Urothelium cell line (cell line): ENCODE measurements at places on chromosomes 3 and 15.

DNA sequence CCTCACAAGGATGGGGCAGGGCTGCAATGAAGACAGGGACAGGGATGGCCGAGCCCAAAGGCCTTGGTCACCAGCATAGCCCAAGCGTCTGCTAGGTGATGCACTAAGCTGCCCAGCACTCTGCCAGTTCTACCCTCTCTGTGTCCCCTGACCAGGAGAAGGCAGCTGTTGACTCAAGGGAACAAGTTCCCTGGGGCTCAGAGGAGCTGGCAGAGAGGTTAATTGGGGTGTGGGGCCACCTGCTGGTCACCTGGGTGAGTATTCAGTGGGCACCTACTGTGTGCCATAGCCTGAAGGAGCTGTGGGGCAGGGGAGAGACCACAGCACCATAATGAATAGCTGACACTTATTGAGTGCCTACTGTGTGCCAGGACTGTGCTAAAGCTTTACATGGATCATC lies 22.0 kb upstream of the DOCK3 start:
- peak; percentile 46 for DNase-seq

- DNase-seq, result no peak
These were observed 24.4 kb downstream of the ISG20 start for GRCh38 chr15:88663141-88663621.

GRCh38 chr15:90001683-90002427 lies 731 bp downstream of the ZNF710 start:
- DNase-seq, result peak; percentile 74

- no peak for DNase-seq
These were observed 757.8 kb downstream of the AGBL1 start for GRCh38 chr15:86837294-86838061.

GRCh38 chr3:124845406-124845805 lies 41.8 kb downstream of the ITGB5 start:
- no peak for DNase-seq

- DNase-seq, result no peak
These were observed 575.1 kb downstream of the FOXP1 start for GRCh38 chr3:71008350-71008935.

- DNase-seq, result no peak
These were observed 41.2 kb downstream of the HES1 start for GRCh38 chr3:194177141-194177540.

GRCh38 chr3:69767571-69767970 lies 28.3 kb downstream of the MITF start:
- DNase-seq, result no peak

DNA sequence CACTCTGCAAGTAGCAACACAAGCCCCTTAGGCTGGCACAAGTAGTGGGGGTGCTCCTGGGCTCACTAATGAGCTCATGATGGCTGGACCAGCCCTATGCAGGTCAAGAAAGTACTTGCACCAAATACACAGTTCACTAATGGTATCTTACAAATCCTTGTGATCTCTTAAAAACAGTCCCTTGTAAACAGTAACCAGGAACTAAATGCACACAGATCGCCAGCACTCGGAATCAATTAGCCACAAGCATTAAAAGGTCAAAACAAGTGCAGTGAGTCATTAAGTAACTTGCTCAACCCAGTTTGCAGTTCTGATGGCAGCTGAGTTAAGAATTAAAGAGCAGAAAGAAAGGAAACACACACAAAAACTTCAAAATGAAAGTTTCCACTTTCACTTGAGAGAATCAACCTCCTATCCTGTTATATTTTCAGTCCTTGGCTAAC lies 43.2 kb downstream of the ARHGEF3 start:
- peak; percentile 25 for DNase-seq

GRCh38 chr15:27062951-27063350 lies 92.0 kb downstream of the GABRG3 start:
- DNase-seq, result no peak

- DNase-seq, result no peak
These were observed 415.4 kb upstream of the RORA start for GRCh38 chr15:61644550-61644949.

DNA sequence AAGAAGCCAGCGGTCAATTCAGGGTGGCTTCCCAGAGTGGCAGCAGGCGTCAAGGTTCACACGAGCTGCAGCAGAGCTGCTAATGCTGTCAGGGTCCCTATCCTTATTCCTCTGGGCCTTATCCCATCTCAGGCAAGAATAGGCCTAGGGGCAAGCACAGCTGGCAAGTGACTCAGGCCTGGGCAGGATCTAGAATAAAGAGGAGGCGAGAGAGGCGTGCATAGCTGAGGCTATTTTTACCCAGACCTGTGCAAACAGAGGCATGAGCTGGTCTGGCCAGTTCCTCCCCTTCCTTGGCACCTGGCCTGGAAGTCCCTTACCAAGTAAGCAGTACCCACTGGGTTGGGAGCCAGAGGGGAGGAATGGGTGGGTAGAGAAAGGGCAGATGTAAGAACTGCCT lies 12.2 kb upstream of the VIPR1 start:
- DNase-seq, result peak; percentile 60

DNA sequence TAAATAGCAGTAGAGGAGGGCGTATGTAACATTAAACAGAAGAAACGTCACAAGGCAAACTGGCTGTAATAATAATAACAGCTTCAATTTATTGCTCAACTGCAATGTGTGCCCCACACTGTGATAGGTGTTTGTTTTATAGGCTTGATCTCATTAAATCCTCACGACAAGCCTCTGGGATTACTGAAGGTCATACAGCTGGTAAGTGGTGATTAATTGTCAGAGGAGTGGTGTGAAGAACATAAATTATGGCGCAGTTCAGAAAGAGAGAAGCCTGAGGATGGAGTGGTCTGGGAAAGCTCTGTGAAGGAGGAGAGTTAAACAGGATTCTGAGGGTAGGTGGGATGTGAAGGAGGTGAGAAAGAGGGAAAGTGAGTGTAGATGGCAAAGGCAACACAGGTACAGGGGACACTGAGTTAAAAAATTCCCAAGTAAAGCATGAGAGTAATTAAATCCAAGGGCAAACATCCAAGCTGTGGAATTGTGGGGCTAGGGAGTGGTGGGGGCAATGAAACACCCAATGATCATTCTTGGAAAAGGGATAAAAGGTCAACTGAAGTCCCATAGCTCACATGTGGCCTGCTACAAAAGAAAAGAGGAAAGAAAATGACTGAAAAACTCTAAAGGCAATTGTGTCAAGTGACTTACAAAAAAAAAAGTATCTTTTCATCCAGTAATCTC lies 16.5 kb upstream of the GLCE start:
- DNase-seq, result no peak

DNA sequence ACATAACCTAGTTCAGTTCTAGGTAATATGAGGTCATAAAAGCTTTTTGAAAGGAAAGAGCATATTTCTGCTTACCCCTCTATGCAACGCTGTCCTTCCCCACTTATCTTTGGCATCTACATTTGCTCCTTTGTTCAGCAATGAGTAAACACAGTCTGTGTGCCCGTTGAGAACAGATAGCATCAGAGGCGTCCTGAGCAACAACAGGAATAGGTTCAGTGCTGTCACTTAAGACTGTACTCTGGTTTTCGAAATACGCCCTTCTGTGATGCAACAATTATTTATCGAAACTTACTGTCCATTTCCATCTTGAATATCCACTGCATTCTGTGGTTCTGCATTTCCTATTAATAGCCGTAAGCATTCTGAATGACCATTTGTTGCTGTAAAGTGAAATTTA lies 84.4 kb downstream of the BTD start:
- no peak for DNase-seq

DNA sequence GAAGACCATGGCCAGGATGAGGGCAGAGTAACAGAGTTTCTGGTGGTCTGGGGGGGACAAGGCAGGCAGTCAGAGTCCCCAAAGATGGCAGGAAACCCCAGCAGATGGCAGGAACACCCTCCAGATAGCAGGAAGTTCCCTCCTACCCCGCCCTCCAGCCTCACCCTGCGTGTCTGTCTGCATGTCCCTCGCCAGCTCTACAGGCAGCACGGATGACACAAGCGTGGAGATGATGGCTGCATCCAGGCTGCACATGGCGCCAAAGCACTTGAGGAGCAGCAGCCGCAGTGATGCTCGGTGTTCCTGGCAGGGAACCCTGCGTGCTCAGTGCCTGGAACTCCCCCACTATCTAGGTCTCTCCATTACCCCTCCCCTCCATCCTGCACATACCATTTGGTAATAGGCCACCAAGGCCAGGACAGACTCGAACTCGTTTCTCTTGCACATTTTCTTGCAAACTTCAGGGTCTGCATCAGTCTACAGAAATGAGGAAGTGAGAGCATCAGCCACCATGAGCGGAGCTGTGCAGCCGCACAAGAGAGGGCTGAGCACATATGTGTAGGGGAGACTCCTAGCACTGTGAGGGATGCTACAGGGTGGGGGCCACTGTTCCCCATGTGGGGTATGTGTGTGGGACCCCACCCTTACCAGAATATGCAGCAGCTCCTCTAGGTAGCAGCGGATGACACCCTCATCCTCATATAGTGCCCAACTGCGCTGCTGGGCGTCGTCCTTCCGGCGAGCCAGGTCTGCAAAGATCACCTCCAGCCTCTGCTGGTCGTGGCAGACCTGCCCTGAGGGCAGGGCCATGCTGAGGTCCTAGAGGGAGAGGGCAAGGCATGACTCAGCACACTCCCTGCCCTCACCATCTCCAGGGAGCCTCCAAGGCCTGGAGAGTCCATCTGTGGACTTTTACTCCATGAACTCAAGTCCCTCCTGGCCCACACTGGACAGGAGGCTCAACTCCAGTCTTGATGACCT lies 6.0 kb downstream of the NCKIPSD start:
- DNase-seq, result no peak

GRCh38 chr3:122760453-122761271 lies 33.0 kb downstream of the HSPBAP1 start:
- DNase-seq, result no peak

GRCh38 chr15:99480016-99480810 lies 85.6 kb upstream of the MEF2A start:
- no peak for DNase-seq

DNA sequence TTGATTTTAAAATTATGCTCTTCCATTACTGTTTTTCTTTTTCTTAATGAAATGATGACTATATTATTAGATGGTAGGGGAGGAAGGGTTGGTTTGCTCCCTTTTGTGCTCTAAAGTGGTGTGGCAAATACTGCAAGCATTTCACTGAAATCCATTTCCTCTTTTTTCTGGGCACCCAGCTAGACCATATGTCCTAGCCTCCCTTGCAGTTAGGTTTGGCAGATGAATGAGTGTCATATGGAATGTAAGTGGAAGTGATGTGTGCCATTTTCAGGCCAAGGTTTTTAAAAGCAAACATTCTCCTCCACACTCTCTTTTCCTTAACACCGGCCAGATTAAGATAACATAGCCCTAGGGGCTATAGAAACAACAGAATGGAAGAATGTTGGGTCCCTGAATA lies 363.0 kb downstream of the FGF12 start:
- no peak for DNase-seq

DNA sequence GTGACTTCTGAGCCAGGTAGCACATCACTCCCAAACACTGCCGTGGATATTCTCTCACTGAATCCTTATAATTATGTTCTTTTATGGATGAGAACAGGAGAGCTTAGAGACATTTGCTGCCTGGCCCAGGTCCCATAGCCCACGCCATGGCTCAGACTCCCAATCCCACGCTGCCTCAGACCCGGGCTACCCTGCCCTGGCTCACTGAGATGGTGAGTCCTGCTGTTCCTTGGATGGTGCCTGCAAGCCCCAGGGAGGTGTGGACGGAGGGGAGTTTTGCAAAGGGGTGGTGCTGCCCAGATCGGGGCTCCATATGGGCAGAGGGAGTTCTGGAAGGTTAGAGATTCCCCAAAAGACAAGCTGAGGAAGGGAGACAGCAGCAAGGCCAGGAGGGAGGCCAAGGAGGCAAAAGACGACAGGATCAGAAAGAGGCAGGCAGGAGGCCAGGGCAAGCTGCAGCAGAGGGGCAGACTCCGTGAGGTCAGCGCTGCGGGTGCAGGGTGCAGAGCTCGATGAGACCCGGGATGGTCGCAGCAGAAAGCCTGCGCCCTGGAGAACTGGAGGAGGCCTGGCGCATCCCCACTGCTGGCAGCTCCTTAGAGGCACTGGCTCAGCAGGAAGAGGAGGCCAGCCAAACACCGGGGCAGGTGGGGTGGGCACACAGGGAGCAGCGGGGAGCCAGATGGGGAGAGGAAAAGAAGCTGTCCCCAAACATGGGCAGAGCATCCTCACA lies 95.7 kb upstream of the ALDH1A3 start:
- DNase-seq, result no peak

- no peak for DNase-seq
These were observed 141.1 kb downstream of the NR1D2 start for GRCh38 chr3:24086206-24086605.
